ENCODE measurements at places on chromosomes 2 and 18. TPM values are rescaled to one million over a fixed set of nuclear protein-coding genes. Genes with fewer than 3 reads are reported as not detected.

The COL4A3 gene
- total RNA-seq, result 1.1 TPM

The GPR75 gene
- 0.21 TPM for total RNA-seq

The HOXD4 gene
- 13.6 TPM for total RNA-seq

The AGPS gene
- 15.9 TPM for total RNA-seq

The CTNNA2 gene
- not detected for total RNA-seq

The MAL gene
- not detected for total RNA-seq

The PKDCC gene
- total RNA-seq, result 210 TPM

The C2orf80 gene
- total RNA-seq, result not detected

GRCh38 chr18:49876536-49876935, 63.2 kb upstream of the ACAA2 start:
- DNase-seq, result peak; percentile 58

- no peak for DNase-seq
Measured at GRCh38 chr2:148726228-148726627, 81.7 kb downstream of the EPC2 start.

- no peak for DNase-seq
Measured at GRCh38 chr2:65277791-65278483, 50.3 kb downstream of the ACTR2 start.

- no peak for DNase-seq
Measured at GRCh38 chr2:240326246-240326645, 109.2 kb upstream of the GPC1 start.

DNA sequence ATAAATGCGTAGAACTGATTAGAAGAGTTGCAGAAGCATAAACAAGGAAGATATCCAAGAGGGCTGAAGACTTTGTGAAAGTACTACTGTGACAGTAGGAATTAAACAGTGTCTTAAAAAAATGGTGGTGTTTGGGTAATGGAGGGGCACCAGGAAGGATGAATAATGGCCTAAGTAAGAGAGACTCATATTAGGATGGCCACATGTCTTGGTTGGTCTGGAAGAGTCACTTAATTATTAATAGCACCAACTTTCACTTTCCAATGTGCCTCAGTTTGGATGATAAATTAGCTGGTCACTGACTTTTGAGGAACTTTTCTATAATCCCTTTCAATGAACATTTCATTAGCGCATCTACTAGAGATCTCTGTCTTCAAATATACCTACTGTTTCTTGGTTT, 372.2 kb downstream of the NYAP2 start:
- no peak for DNase-seq

- DNase-seq, result no peak
Measured at GRCh38 chr18:76457475-76457874, 37.6 kb downstream of the ZNF516 start.

GRCh38 chr18:47990981-47991380, 60.5 kb upstream of the SMAD2 start:
- DNase-seq, result no peak

- no peak for DNase-seq
Measured at GRCh38 chr2:501667-502066, 175.5 kb downstream of the TMEM18 start.

GRCh38 chr2:117771969-117772630, 42.4 kb upstream of the DDX18 start:
- DNase-seq, result no peak

GRCh38 chr2:72955228-72956049, 38.1 kb downstream of the EMX1 start:
- no peak for DNase-seq

GRCh38 chr2:44498551-44498950, 136.8 kb downstream of the CAMKMT start:
- no peak for DNase-seq

- no peak for DNase-seq
Measured at GRCh38 chr18:45958730-45959129, 8.4 kb downstream of the EPG5 start.

- DNase-seq, result no peak
Measured at GRCh38 chr2:45275242-45275805, 266.1 kb upstream of the SIX2 start.

GRCh38 chr2:199316851-199317250, 140.9 kb downstream of the SATB2 start:
- DNase-seq, result no peak

DNA sequence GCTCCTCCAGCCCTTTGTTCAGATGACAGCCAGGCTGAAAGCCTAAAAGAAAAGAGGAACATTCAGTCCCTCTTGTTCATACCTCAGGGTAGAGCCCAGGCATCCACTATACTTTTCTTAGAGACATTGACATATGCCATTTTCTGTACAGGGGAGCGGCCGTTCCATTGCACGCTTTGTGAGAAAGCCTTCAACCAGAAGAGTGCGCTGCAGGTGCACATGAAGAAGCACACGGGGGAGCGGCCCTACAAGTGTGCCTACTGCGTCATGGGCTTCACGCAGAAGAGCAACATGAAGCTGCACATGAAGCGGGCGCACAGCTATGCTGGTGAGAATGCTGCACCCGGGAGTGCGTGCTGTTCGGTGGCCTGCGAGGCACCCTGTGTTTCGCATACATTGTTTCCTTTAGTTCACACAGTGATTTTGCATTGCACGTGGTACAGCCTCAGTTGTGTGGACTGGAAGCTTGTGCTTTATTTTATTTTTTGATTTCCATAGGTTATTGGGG, 138.2 kb downstream of the ZNF236 start:
- DNase-seq, result no peak

- DNase-seq, result no peak
Measured at GRCh38 chr18:6718267-6718666, 11.2 kb upstream of the ARHGAP28 start.

GRCh38 chr2:200747668-200748618, 63.8 kb upstream of the BZW1 start:
- DNase-seq, result peak; percentile 83

GRCh38 chr2:218187296-218188015, 20.7 kb upstream of the CXCR1 start:
- DNase-seq, result no peak

DNA sequence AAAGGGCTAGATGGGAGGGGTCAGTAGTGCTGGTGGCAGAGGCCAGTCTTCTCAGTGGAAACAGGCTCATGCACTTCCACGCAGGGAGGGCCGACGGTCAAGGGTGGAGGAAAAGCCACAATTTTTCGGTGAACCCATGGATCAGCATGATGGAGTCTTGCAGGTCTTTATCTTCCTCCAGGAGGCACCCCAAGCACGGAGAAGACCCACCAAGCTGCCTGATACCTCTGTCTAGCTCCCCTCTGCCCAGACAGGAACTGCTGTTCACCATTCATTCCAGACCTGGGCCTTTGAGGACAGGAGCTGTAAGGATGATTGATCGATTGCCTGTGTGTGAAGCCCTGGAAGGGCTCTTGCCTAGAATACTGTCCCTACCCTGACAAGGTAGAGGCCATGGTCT, 2.8 kb upstream of the LRRFIP1 start:
- DNase-seq, result no peak

DNA sequence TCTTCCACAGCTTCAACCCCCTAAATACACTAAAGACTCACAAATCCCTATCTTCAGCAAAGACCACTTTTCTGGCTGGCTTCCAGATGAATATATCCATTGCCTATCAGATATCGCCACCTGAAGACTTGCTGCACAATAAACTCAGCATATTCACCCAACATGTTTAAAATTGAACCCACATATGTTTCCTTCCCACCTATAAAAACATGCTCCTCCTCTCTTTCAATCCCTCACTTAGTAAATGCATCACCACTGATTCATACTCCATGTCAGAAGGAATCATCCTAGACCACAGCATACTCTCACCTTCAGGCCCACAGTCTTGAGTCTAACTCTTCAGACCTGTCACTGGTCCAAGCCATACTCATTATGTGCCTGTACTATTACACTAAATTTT, 5.3 kb downstream of the SPC25 start:
- DNase-seq, result no peak

DNA sequence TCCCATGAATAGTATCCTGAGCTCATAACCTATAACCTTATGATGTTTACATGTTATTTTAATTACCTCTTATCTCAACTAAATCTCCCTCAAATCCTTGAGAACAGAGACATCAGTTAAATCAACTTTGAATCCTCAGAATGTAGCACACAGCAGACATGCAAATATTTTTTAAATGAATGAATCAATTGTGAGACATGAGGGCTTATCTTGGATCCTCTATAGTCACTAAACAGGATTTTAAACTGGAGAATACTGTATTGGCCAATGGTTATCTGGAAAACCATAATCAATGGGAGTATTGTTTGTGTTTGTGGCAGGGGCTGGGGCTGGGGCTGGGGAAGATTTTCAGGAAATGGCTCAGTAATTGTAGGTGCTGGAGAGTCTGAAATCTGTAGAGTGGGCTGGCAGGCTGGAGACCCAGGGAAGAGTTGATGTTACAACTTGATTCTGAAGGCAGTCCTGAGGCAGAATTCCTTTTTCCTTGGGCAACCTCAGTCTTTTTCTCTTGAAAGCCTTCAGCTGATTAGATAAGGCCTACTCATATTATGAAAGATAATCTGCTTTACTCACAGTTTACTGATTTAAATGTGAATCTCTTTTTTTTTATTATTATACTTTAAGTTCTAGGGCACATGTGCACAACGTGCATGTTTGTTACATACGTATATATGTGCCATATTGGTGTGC, 106.3 kb downstream of the NCOA1 start:
- no peak for DNase-seq

- no peak for DNase-seq
Measured at GRCh38 chr2:119179991-119180390, 21.4 kb upstream of the C1QL2 start.

Data from ascending aorta (tissue), 2 donors.